ENCODE measurements at places on chromosomes 2 and 18. TPM values are rescaled to one million over a fixed set of nuclear protein-coding genes. Genes with fewer than 3 reads are reported as not detected.

GRCh38 chr18:59488899-59489298, 129.8 kb upstream of the LMAN1 start:
- peaks cover 11% of the 10 kb centered on the region for H3K4me1 ChIP-seq
- no peaks in the 10 kb centered on the region for H3K27me3 ChIP-seq
- DNase-seq = no peak
- no peak overlapping the region for H3K4me3 ChIP-seq

DNA sequence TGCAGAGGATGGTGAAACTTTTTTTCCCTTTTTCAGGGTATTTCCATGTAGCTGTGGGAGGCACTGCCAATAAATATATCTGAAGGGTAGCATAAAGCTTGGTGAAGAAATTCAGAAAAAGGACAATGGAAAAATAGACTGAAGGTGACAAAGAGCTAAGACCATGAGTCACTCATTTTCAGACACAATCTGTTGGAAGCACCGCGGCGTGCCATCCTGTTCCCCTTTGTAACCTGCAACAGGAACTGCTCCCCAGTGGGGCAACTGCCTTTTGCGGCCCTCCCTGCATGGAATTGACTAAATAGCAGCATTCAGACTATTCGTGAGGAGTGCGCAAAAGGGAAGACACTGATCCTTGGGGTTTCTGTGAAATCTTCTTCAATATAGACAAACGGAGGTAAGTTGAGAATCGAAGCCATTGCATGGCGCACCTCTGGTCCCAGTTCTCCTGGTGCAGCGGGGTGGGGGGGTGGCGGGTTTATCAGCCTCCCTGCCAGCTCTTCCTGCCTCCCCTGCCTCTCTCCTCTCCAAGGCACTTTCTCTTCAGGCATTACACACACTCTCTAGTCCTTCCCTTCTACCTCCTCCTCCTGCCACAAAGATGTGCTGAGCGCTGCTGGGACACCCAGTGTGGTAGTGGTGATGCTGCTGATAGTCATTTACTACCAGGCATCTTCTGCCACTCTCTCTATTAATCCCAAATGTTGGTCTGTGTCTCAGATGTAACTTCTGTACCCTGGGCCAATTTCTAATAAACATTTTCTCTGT, 126.2 kb upstream of the TMEM200C start:
- no peaks in the 10 kb centered on the region for H3K4me1 ChIP-seq
- no peak for DNase-seq
- no peaks in the 10 kb centered on the region for H3K27me3 ChIP-seq
- no peaks in the 10 kb centered on the region for H3K36me3 ChIP-seq
- H3K27ac ChIP-seq = no peak overlapping the region
- no peak overlapping the region for H3K4me3 ChIP-seq

Gene UNC50
- total RNA-seq = 64.9 TPM

- H3K27me3 ChIP-seq = no peaks in the 10 kb centered on the region
- no peak overlapping the region for H3K27ac ChIP-seq
- DNase-seq = no peak
- no peaks in the 10 kb centered on the region for H3K4me1 ChIP-seq
- no peak overlapping the region for H3K4me3 ChIP-seq
Measured at GRCh38 chr2:122749405-122749804, 994.0 kb downstream of the TSN start.

Gene PKDCC
- total RNA-seq = 339 TPM
